Dermis microvascular lymphatic vessel endothelial cell (primary cell): ENCODE measurements at places on chromosomes 7 and 10. TPM values are rescaled to one million over a fixed set of nuclear protein-coding genes. Genes with fewer than 3 reads are reported as not detected.
A peak's percentile ranks its signal among the peaks of the same experiment; 100 is the strongest.

ABCC2 gene
- total RNA-seq = 0.39 and 0.51 TPM in 2 replicates

KEL gene
- 0.13 TPM in 1 of 2 replicates, not detected in the other for total RNA-seq

OR2A5 gene
- not detected in 2 replicates for total RNA-seq

TAS2R5 gene
- 0.26 and 0.51 TPM in 2 replicates for total RNA-seq

GRCh38 chr7:22469371-22470143 lies 30.4 kb downstream of the STEAP1B start:
- DNase-seq = no peak

CALHM1 gene
- not detected in 2 replicates for total RNA-seq

GRCh38 chr10:31062856-31063255 lies 31.2 kb upstream of the ZNF438 start:
- no peak for DNase-seq

GRCh38 chr7:80711531-80711930 lies 73.1 kb downstream of the CD36 start:
- DNase-seq = no peak

DNA sequence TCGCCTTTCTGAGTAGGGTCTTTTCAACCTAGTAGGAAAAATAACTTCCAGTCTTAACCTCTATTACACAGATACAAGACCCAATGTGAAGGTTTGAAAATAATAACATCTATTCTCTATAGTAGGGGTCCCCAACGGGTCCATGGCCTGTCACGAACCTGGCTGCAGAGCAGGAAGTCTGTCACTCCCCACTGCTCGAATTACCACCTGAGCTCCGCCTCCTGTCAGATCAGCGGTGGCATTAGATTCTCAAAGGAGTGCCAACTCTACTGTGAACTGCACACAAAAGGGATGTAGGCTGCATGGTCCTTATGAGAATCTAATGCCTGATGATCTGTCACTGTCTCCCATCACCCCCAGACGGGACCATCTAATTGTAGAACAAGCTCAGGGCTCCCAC lies 7.4 kb downstream of the YWHAG start:
- DNase-seq = no peak

PHYH gene
- total RNA-seq = 5.8 and 8.1 TPM in 2 replicates

DNA sequence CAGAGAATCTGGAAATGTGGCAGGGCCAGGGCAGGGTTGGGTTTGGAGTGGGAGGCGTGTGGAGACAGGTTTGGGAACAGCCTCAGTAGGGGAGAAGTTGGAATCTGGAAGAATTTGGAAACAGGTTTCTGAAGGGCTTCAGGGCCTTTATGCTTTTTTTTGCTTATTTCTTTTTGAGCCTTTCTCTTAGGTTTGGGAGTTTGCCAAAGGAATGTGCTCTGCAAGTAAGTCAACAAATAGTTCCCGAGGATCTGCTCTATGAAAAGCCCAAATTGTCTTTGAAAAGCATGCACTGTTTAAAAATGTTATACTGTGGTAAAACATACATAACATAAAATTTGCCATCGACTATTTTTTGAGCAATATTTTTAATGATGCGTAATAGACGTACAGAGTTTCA lies 86.7 kb upstream of the ADRB1 start:
- no peak for DNase-seq

GNG11 gene
- 326 and 460 TPM in 2 replicates for total RNA-seq

DNA sequence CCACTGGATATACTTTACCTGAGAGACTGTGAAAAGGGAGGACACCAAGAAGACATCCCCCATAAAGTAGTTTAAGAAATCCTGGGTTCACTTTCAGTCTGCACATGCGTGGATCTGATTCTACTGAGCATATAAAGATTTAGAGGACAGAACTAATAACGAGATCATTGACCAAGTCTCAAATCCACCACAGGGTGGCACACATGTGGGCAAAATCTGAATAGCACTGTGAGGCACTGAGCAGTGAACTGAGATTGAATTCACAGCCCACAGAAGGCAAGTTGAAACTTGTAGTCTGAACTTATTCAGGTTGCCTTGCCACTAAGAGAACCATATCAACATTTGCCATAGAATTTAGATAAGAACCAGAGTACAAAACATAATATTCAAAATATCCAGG lies 818.6 kb downstream of the GRID1 start:
- peak; percentile 64 for DNase-seq

GRCh38 chr7:138690495-138690894 lies 10.7 kb downstream of the SVOPL start:
- DNase-seq = no peak
